WTC11 (cell line): ENCODE measurements at places on chromosomes 2 and 18.

DNA sequence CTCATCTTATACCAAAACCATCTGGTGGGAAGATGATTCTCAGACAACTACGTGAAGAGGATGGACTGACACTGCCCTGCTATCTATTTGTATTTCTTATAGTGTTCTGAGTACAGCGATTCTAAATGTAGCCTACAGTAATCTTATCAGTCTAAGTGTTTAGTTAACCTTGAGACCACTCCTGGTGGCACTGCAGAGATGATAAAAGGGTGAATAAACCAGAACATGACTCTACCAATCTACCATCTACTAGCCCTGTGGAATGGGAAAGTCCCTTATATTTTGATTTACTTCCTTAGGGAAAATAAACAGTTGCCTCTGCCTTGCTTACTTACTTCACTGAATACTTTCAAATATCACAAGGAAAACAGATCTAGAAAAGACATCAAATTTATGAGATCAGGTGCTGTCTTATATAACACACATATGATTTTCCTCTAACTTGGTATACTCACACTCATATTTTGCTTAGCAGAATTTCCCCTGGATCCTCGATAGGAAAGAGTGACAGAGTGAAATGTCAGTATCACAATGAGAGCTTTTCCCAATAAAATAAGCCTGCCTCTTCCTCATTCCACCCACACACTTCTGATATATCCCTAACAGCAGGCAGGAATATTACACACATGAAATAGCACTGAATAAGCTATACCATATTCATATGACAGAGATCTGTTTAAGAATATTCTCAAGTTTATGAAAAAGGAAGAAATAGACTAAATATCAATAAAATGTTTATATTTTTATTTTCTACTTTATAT, 58.6 kb upstream of the MTIF2 start:
- no peak for DNase-seq

DNA sequence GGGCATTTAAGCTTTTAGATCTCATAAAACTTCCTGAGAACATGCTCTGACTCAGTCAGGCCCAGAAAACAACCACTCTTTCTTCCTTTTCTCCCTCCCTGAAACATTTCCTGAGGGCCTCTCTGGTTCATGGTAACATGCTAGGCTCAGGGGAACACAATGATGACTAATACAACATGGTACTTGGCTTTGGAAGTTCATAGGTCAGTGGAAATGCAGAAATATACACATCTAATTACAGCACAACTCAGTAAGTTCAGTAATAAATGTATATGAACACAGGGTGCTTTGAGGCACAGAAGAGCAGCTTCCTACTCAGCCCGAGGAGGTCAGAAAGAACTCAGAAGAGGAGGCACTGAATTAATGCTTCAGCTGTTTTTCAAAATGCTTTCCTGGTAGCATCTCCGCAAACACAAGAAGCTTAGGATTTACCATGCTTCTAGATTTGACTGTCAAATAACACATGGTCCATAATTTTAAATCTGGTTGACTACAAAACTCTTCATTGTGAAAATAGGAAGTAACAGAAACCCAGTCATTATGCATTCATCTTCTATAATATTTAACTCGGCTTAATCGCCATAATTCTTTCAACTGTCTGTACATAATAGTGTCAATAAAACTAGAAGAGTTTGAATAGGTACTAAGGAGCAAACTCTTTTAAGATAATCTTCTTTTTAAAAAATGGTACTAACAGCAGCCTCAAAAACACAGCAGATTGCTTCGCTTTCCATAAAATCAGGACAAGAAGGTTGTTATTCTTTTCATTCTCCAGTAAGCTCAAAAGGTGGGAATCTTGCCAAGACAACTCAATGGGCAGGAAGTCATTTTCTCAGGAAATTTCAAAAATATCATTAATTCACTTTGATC, 251.3 kb downstream of the DLGAP1 start:
- no peak for DNase-seq

DNA sequence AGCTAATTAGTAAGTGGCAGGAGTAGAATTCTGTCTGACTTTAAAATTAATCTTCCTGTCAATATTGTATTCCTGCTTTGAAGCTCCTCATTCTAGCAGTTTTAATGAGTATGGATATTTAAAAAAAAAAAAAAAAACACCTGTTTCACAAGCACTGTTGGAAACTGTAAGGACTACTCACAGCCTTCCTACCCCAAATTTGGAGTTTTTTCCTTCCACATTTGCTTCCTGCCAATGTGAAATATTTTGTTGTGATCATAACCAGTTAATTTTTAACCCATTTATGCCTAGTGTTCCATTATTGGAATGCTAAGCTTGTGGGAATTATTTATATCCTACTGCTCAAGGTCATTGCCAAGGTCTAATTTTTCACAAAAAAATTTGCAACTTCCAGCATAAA, 36.1 kb upstream of the SCYGR2 start:
- no peak for DNase-seq

DNA sequence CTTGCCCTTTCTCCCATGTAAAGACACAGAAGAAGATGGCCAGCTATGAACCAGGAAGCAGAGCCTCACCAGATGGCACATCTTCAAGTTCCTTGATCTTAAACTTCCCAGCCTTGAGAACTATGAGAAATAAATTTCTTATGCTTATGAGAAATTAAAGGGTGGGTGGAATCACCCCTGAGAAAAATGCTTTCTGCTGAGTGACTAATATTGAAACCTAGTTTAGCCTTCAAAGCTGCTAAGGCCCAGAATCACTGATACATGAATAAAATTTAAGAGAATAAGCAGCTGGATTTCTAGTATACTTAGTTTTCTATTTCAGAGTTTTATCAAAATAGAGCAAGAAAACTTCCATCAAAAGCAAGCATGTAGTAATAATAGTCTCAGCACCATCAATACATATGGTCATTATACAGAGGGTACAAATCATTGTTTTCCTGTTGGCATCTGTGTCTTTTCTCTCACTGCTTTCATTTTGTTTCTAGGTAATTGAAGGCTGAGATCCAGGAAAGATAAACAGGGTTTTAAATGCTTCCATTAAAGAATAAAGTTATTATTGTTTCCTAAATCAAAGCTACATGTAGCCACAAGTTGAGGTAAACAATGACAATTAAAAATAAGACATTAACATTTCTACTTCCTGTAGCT, 53.3 kb upstream of the COL5A2 start:
- DNase-seq = no peak

DNA sequence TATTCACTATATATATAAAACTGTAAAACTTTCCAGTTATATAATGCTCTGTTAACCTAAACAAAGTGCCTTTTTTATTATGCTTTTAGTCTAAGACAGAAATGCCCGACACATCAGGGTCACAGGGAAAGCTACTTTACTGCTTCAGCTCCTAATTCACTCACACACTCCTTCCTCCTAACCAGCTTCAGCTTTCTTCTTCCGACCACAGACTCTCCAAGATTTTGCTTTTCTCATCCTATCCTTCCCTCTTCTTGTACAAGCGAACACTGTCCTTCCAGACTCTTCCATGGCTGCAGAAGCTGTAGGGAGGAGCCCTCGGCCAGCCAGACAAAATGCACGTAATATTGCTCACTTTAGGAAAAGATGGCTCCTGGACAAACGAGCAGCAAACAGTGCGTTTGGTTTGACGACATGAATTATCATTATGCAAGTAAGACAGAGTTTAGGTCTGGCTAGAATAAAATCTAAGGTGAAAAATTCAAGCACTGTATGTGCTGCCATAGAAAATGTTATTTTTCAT, 47.5 kb upstream of the HNRNPA3 start:
- DNase-seq = no peak

- no peak for DNase-seq
Observed at GRCh38 chr2:74278176-74278575, 65.0 kb downstream of the SLC4A5 start.

DNA sequence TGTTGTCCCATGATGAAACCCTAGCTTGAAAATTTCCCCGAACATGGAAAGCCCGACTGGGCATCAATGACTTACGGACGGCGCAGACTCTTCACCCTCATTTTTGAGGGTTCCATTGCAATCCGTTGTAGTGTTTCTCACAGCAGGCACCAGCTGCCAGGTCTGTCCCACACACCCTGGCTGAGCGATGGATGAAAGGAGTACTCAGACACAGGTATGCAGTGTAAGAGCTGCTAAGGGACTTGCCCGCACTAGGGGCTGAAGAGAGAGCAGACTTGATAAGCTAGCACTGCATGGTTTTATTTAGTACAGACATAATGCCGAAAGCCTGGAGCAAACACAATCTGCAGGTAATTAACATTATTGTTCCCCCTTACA, 15.8 kb downstream of the DYNAP start:
- peak; percentile 27 for DNase-seq

DNA sequence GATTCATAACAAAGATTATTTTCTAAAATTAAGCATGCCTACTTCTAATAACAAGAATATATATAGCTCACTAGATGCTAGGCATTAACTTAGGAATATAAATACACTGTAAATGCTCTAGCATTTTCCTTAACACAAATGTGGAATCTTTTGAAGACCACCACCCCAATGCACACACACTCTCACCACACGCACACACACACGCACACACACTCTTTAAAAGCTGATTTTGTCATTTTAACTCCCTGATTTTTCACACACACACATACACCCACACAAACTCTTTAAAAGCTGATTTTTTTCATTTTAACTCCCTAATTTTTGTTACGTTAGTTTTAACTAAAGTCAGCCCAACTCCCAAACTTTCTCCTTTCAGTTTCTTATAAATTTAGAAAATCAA, 3.0 kb downstream of the COL5A2 start:
- no peak for DNase-seq

DNA sequence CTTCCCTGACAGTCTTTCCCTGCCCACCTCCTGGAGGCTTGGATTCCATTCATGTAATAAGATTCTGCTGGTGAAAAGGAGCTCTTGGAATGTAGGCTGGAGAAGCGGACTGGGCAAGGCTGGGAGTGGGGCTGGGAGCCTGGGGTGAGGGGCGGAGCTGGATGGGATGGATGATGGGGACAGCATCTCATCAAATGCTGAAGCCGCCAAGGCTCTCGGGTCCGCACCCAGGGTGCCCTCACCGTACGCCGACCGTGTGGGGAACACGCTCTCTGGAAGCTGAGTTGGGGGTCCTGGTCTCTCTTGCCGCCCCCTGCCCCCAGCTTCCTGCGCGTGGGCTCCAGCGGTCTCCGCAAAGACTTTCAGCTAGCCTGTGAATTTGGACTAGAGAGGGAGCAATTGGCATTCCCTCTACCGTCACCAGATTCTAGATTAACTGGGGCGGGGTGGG, 9.1 kb downstream of the RAX start:
- DNase-seq = peak; percentile 63

- no peak for DNase-seq
Observed at GRCh38 chr18:37368110-37368954, 197.3 kb downstream of the CELF4 start.

GRCh38 chr2:234158812-234159211, 108.3 kb downstream of the SPP2 start:
- no peak for DNase-seq

GRCh38 chr2:168190590-168191336, 56.6 kb downstream of the STK39 start:
- DNase-seq = no peak

DNA sequence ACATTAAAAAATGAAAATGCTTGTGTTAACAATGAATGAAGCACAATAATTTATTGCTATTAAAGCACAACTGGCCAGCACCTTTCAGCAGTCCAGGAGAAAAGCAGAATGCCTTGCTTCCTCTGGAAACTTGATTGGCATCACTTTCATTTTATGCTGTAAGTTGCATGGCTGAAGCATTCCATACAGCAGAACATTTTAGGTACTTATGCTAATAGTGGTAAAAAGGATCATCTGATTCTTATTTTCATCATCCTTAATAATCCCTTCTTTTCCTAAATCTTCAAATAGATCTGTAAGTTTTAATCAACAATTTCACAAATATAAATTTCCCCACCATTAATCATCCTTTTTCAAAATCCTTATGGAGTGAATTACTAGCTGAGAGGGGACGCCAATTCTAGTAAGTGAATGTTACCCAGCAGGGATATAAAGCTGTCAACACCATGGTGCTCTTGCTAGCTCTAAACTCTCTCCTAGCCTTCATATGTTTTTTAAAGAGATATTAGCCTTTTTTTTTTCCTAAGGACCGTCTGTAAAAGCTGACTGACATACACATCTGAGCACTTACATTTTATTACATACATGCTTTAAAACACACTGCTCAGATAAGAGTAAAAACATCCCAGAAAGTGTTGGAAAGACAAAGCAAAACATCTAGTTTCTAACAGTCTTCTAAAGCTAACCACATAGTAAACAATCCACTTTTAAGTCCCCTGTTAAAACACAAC, 5.3 kb downstream of the SATB2 start:
- no peak for DNase-seq

GRCh38 chr2:131674174-131674507, 146.5 kb downstream of the CCDC74A start:
- DNase-seq = no peak

- DNase-seq = no peak
Observed at GRCh38 chr2:239540174-239540573, 139.4 kb upstream of the HDAC4 start.
